ENCODE measurements at places on chromosomes 5 and 9. TPM values are rescaled to one million over a fixed set of nuclear protein-coding genes. Genes with fewer than 3 reads are reported as not detected.

The TAS2R1 gene
- not detected for total RNA-seq

DNA sequence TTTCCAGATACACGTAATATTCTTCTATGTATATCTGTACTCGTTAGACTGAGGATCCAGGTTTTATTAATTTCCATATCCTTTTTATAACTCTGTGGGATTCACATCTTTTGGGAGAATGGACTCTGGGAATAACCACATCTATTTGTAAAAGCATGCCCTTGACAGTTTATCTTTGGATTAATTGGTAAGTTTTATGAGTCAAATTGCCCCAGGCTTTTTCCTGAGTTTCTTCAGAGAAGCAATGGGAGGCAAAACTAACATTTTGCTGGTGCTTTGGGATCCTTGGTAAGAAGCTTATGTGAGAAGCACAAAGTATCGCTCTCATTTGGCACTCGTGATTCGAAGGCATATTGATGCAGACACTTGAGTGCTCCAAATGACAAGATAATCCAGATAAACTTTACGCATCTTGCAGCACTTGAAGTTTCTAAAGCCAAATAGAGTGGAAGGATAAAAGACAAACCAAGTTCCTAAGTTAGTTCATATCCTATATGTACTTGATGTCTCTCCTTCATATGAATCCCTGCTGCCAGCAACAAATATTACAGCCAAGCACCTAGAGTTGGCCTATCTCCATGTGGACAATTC, 324.7 kb downstream of the TLE4 start:
- H3K36me3 ChIP-seq = no peaks in the 10 kb centered on the region
- H3K4me3 ChIP-seq = no peak overlapping the region
- no peaks in the 10 kb centered on the region for H3K4me1 ChIP-seq
- H3K27ac ChIP-seq = no peak overlapping the region

- H3K4me3 ChIP-seq = no peak overlapping the region
- H3K27me3 ChIP-seq = peaks cover 3% of the 10 kb centered on the region
- H3K27ac ChIP-seq = no peak overlapping the region
- H3K4me1 ChIP-seq = no peaks in the 10 kb centered on the region
- no peaks in the 10 kb centered on the region for H3K36me3 ChIP-seq
- no peak for DNase-seq
Observed at GRCh38 chr5:174319551-174319950, 274.0 kb downstream of the NSG2 start.

- no peaks in the 10 kb centered on the region for H3K27me3 ChIP-seq
- H3K4me1 ChIP-seq = peaks cover 62% of the 10 kb centered on the region
- H3K36me3 ChIP-seq = peaks cover 3% of the 10 kb centered on the region
Observed at GRCh38 chr5:150490754-150491153, 17.2 kb upstream of the NDST1 start.

Measured in HepG2 (cell line).